ENCODE measurements at places on chromosomes 16 and 17.

GRCh38 chr16:12613131-12613991 lies 190.3 kb downstream of the CPPED1 start:
- no peak for DNase-seq

DNA sequence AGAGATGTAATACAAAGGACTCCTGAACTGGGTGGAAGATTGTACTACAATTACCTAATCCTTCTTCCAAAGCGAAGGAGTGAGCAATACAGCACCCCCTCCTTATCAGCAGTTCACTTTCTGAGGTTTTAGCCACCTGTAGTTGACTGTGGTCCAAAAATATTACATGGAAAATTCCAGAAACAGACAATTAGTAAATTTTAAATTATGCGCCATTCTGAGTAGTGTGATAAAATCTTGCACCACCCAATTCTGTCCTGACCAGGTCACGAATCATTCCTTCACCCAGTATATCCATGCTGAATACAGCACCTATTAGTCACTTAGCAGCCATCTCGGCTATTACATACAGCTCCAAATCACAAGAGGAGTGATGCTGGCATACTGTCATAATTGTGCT lies 23.2 kb downstream of the VPS53 start:
- DNase-seq = no peak

DNA sequence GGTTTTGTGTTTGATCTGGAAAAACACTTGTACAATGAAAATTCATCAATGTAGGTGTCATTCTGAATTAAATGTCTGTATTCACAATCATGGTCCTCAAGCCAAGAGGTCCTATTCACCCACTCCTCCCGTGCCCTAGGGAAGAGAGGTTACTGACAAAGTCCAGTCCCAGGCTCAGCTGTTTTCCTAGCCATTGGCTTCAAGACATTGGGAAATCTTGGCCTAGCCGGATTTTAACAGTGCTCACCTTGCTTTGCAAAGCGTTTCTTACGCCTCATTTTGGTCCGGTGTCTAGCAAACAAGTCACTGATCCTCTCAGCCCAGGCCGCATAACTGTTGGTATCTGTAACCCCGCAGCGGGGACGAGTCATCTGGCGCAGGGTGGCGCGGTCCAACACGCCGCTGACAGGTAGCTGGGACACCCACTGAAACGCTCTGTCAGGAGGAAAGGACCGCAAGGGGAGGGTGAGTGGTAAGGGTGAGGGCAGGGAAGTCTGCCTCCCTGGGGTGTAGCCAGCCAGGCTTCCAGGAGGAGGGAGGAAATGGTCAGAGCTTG lies 16.7 kb downstream of the MMP28 start:
- DNase-seq = no peak

DNA sequence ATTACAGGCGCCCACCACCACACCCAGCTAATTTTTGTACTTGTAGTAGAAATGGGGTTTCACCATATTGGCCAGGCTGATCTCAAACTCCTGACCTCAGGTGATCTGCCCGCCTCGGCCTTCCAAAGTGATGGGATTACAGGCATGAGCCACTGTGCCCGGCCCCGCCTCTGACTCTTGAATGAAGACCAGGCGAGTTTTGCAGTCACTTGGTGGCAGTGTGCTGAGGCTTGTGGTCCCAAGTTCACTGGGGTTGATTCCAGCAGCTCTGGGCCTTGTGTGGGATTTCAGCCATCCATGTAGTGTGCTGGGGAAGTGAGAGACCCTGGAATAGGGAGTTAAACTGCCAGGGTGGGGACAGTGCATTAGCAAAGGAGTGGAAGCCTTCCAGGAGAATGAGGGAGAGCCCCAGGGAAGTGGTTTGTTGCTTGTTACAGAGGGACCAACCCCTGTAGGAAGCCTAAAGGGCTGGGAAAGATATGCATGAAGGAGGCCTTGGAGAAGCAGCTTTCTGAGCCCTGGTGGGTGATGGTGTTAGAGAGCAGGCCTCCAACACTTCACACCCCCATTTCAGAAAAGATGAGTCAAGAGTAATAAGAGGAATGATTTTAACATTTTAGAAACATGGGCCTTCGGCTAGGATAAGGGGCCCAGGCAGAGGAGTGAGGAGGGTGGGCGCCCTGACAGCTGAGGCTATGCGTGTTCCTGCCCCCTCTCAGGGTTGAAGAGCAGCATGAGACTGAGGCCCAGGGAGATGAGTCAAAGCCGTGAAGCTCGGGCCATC lies 14.5 kb downstream of the PSKH1 start:
- DNase-seq = peak; percentile 82

- no peak for DNase-seq
Observed at GRCh38 chr16:56814537-56815432, 50.2 kb upstream of the SLC12A3 start.

- no peak for DNase-seq
Observed at GRCh38 chr16:70713342-70713741, 27.5 kb upstream of the MTSS2 start.

DNA sequence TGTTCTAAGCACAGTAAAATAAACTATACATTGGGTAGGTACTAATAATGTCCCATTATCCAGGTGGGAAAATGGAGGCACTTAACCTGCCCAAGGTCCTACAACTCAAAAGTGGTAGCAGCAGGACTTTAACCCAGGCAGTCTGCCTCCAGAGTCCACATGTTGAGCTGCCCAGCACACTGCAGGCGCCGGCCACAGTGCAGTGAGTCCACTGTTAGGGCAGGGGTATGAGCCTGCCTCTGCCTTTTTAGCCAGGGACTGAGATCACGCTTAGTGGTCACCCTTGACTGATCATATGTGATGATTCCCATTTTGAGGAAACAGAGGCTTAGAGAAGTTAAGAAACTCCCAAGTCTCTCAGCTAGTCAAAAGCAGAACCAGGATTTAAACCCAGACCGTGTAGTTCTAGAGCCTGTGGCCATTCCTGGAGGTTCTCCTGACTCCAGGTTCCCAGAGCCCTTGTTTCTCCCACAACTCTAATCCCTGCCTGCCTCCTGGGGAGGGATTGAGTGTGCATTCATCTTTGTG lies 8.4 kb downstream of the CES1 start:
- DNase-seq = no peak

DNA sequence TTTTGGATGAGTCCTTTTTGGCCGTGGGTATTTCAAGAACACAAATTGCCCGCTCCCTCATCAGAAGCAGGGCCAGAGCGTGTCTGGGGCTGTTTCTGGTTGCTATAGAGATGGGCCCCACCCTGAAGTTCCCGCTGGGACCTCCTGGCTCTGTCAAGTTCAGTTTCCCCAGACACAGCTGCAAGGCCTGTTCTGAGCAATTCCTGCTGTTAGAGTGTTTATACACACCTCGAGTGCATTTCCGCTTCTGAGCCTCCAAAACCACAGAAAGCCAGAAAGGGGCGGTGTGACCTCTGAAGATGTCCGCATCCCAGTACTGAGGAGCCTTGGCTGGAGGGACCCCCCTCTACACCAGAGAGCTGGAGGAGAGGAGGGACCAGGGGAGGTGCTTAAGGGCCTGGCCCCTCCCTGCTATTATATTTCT lies 9.3 kb upstream of the WBP2 start:
- no peak for DNase-seq

DNA sequence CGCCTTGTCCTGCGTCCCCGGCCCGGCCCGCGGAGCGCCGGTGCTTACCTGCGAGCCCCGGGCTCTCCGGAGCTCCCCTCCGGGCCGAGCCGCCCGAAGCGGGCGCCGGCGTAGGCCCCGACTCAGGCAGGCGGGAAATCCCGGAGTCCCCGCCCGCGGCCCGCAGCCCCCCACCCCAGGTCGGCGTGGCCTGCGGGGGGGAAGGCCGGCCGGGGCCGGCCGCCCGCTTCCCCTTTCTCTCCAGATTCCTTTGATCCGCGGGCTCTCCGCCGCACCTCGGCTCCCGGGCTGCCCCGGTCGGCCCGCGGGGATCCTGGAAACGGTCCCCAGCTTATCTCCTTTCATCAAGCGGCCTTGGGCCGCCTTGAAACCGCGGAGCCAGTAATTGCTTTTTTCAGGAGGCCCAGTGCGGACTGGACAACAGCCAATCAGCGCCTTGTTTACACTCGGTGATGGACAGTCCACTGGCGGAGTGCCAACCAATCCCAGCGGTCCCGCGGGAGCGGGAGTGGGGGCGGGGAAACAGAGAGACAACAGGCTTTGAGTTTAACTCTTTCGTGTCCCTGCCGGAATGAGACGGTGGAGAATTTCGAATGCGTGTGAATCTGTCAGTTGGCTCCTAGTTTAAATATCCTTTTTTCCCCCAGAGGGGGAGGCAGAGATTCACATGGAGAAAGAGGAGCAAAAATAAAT lies 1.4 kb upstream of the BAHCC1 start:
- DNase-seq = peak; percentile 100

- no peak for DNase-seq
Observed at GRCh38 chr17:17321356-17322025, 18.3 kb downstream of the NT5M start.

- peak; percentile 82 for DNase-seq
Observed at GRCh38 chr16:69112285-69113129, 7.1 kb downstream of the HAS3 start.

GRCh38 chr17:21170809-21171208 lies 43.2 kb downstream of the TMEM11 start:
- DNase-seq = no peak

DNA sequence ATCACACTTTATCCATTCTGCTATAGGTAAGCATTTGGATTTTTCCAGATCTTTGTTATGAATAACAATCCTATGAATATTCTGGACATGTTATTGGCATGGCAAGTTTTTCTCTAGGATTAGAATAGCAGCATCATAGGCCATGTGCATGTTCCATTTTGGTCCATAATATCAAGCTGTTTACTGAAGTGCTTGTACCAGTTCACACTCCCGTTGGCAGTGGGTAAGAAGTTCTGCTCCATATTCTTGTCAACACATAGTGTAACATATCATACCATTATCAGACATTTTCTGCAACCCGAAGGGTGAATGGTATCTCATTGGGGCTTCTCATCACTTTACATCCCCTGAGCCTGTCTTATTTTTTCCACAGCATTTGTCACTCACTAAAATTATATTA lies 661.9 kb upstream of the SALL1 start:
- no peak for DNase-seq

DNA sequence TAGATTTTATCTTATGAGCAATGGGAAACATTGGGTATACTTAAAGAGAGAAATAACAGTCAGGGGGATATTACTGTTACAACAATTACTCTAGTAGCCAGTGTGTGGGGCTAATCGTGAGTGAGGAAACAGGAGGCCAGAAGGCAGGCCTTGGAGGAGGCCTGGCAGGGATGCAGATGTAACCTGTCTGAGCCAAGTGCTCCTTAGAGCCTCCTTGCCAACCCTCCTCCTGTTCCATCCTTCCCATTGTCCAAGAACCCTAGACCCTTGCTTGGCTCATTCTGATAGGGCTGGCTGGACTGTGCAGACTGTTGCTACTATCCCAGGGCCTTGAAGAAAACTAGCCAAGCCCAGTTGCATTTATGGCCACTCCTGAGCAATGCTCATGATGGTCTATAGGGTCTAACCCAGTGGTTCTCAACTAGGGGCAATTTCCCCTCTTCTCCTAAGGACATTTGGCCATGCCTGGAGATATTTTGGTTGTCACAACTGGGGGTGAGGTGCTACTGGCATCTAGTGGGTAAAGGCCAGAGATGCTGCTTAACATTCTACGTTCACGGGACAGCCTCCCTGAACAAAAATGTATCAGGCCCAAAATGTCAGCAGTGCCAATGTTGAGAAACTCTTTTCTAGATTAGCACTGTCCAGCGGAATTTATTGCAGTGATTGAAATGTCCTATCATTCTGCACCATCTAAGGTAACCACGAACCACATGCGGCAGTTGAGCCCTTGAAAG lies 24.4 kb upstream of the WSCD1 start:
- DNase-seq = no peak

DNA sequence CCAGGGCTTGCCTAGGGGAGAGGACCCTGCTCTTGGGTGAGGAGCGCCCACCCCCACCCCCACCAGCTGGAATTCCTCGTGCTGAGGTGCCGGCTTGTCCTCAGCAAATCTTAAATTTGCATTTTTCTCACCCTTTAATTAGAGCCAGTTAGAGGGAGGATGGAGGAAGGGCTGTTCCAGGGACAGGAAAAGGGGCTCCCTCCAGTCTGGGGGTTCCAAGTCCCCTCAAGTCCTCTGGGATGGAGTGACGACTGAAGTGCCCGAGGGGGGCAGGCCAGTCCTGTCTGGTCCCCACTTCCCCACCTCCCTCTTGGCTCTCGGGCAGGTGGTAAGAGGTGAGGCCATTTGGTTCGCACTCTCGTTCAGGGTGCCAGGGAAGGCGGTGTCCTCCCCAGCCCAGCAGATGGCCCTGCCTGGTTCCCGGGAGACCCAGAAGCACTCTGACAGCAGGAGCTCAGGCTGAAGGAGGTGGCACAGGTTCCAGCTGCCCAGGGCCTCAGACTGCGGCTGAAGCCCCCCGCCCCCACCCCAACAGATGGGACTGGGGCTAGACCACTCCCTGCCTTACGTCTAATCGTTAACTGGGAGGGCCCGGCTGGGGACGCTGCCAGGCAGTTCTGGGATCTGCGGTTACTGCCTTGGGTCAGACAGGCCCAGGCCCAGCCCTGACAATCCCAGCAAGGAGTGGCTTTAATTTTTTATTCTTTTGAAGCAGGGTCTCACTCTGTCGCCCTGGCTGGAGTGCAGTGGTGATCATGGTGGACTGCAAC lies 2.2 kb downstream of the RAB26 start:
- peak; percentile 98 for DNase-seq

DNA sequence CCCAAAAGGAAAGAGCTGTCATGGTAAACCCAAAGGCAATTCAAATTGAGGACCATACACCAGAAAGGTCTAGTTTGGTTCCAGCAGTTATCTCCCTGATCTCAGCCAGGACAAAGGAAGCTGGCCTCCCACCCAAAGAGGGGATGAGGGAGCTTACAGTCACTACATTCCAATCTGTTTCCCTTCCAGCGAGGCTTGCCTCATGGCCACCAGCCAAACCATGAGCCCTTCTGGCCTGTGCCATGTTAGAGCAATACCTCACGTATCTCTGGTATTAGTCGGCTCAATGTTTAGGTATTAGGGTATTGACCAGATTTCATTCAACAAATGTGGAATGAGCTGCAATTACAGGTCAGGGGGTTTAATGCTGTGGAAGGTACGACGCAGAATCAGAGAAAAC lies 8.4 kb downstream of the NDUFAB1 start:
- no peak for DNase-seq

DNA sequence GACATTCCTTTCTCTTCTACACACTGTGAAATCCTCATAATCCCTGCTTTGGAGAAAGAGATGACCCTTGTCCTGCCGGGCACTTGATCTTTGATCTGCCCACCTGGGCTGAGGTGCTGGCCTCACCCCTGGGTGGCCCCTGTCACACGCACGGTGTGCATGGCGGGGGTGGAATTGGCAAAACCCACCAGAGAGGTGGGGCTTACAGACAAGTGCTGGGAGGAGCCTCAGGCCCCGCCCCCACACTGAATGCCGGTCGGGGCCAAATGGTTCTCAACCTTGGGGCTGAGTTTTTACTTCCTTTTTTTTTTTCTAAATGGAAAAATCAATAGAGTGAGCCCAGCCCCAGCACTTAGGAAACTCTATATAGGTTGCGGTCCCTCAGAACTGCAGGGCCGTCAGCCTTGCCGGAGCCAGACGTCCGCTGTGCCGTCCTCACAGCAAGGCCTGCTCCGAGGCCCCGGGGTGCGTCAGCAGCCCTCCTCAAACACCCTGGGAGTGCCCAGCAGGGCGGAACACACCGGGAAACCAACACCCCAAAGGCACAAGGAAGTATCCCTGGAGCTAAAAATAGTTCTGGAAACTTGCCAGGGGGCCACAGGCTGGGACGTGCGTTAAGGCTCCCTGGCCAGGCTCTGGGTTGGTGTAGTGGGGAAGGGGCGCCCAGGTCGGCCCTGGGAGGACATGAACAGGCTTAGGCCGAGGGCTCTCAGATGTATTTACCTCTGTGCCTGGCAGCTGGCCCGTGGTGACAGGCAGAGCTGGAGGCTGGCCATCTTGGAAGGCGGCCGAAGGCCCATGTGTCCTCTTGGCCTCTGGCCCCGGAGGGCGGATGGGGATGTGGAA lies 11.0 kb downstream of the GPRC5C start:
- DNase-seq = no peak

All from WERI-Rb-1 (cell line).